Mesothelial cell of epicardium (in vitro differentiated cells): ENCODE measurements at places on chromosomes 1 and 21. TPM values are rescaled to one million over a fixed set of nuclear protein-coding genes. Genes with fewer than 3 reads are reported as not detected.
A peak's percentile ranks its signal among the peaks of the same experiment; 100 is the strongest.

DNA sequence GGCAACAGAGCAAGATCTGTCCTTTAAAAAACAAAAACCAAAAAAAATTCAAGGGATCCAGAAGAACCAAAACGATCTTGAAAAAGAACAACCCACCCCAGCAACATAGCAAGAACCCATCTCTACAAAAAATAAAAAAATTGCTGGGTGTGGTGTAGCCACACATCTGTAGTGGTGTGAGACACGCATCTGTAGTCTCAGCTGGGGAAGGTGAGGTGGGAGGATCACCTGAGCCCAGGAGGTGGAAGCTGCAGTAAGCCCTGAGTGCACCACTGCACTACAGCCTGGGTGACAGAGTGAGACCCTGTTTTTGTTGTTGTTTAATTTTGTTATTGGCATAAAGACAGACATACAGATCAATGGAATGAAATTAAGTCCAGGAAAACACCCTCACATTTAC is 22.3 kb downstream of the TRIM33 start:
- DNase-seq, result no peak
- H3K27ac ChIP-seq, result no peak overlapping the region
- no peaks in the 10 kb centered on the region for H3K4me1 ChIP-seq
- H3K4me3 ChIP-seq, result no peak overlapping the region

DNA sequence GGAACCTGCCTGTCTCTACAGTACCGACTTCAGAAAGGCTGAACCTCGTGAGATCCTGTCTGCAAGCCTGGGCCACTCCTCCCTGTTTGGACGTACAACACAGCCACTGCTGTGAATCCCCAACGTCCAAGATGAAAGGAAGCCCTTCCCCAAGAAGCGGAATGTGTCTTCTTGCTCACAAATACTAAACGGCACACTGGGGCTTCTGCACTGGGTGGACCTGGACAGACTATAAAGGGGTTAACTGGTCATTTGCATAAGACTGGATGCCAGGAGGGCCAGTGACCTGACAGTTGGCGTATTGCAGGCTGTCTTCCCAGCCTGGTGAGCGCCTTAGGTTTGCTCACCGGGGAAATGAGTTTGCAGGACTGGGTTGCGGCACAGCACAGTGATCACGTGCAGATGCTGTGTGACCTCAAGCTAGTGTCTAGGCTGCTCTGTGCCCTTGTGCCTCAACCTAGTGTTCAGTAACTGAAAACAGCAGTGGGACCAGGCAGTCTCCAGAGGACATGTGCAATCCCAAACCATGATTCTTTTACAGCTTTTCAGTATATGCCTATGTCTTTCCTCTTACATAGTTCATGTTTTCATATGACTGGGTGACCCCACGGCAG is 19.5 kb upstream of the AJAP1 start:
- peaks cover 20% of the 10 kb centered on the region for H3K27me3 ChIP-seq
- H3K4me1 ChIP-seq, result no peaks in the 10 kb centered on the region
- no peak for DNase-seq
- no peak overlapping the region for H3K27ac ChIP-seq

- no peaks in the 10 kb centered on the region for H3K27me3 ChIP-seq
- H3K36me3 ChIP-seq, result no peaks in the 10 kb centered on the region
- no peak within 1 kb of the TSS for H3K4me3 ChIP-seq
- no peak for DNase-seq
- no peaks in the 10 kb centered on the region for H3K4me1 ChIP-seq
These were observed at the start of gene OR2L5 for GRCh38 chr1:248013229-248013710. Gene OR2L5, plus strand, starts transcription at chr1:248013660. Its CDS starts 8,288 bp downstream, at chr1:248021948.

GRCh38 chr1:8283058-8283884 is 34.6 kb upstream of the SLC45A1 start:
- no peaks in the 10 kb centered on the region for H3K36me3 ChIP-seq
- no peaks in the 10 kb centered on the region for H3K27me3 ChIP-seq
- H3K4me3 ChIP-seq, result no peak overlapping the region
- H3K27ac ChIP-seq, result no peak overlapping the region
- H3K4me1 ChIP-seq, result peaks cover 14% of the 10 kb centered on the region

DNA sequence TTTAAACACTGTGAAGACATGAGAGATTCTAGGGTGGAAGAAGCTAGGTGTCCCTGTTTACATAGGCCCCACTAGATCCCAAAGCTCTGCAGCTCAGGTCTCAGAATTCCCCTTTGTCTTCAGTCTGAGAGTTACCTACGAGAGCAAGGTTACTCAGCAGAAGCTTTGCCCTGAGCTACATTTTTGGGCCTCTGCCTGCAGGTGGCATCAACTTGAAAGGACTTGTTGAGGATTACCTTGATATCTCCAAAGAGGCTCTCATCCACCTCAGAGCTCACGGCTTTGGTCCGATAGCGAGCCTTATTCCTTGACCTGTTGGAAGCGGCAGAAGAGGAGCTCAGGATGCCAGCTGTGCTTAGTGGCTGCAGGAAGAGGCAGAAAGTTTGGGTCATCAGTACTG is 7.0 kb downstream of the CFAP45 start:
- H3K27me3 ChIP-seq, result no peaks in the 10 kb centered on the region
- no peak for DNase-seq
- peaks cover 16% of the 10 kb centered on the region for H3K4me1 ChIP-seq

GRCh38 chr1:200409203-200409760 is 554 bp downstream of the ZNF281 start:
- peak; percentile 53 for DNase-seq
- peaks cover 29% of the 10 kb centered on the region for H3K36me3 ChIP-seq
- H3K4me3 ChIP-seq, result peak overlapping the region; percentile 99
- peak overlapping the region; percentile 93 for H3K27ac ChIP-seq
- H3K27me3 ChIP-seq, result no peaks in the 10 kb centered on the region

DUSP12 gene
- total RNA-seq, result 23.5 to 28.7 TPM (median 26.0 TPM) in 3 replicates

MROH9 gene
- total RNA-seq, result not detected in 3 replicates
